ENCODE measurements at places on chromosomes 7 and 10. TPM values are rescaled to one million over a fixed set of nuclear protein-coding genes. Genes with fewer than 3 reads are reported as not detected.

The IGF2BP3 gene
- 4.3 TPM for total RNA-seq

The BLVRA gene
- total RNA-seq = 72.8 TPM

DNA sequence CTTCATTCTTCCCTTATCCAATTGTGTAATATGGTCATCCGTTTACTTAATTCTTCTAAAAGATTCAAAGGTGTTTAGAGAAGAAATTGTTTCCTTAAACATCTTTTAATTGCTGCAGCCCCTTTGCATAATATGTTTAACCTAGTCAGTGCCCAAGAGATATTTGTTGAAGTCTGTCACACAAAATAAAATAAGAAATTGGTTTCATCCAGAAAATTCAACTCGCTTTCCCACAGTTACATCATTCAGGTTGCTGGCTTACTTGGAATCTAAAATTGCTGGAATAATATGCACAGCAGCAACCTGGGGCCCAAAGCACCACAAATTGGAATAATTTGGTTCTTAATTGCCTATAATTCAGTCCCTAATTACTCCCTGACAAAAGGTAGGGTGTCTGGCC, 155.1 kb upstream of the ETV1 start:
- no peaks in the 10 kb centered on the region for H3K27me3 ChIP-seq
- H3K27ac ChIP-seq = no peak overlapping the region
- peak; percentile 4 for DNase-seq
- H3K4me1 ChIP-seq = no peaks in the 10 kb centered on the region

The GSDME gene
- 57.1 TPM for total RNA-seq
